WTC11 (cell line): ENCODE measurements at places on chromosomes 3 and 15. TPM values are rescaled to one million over a fixed set of nuclear protein-coding genes. Genes with fewer than 3 reads are reported as not detected.
A peak's percentile ranks its signal among the peaks of the same experiment; 100 is the strongest.

DNA sequence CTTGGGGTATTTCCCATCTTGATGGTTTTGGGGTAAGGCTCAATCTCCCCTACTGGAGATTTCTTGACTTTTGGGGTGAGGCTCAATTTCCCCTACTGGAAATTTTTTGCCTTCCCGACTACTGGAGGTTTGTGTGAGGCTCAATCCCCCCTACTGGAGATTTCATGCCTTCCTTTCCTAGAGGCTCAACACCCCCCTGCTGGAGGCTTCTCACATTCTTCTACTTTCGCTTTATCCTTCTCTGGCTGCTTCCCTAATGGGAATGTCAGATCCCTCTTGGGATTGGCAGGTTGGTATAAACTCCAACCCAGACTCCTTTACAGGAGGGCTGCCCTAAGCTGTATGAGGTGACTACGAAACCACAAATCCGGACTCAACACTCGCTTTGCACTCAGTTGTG lies 49.2 kb downstream of the KATNBL1 start:
- DNase-seq: no peak
- peaks cover 10% of the 10 kb centered on the region for H3K4me1 ChIP-seq
- no peaks in the 10 kb centered on the region for H3K27me3 ChIP-seq
- H3K27ac ChIP-seq: no peak overlapping the region

DNA sequence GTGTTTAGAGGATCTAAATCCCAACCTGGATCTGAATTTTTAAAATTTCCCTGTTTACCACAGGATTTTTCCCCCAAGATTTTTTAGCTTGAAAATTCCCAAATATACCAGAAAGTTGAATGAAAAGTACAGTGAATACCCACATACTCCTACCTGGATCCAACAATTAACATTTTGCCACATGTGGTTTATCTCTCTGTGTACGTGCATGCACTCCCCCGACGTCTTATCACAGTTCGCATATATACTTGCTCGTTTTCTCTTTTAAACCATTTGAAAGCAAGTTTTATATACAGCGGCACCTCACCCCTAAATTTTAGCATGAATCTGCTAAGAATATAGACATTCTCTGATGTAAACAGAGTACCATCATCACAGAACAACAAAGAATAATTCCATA lies 165.3 kb downstream of the ATG7 start:
- H3K36me3 ChIP-seq: no peaks in the 10 kb centered on the region
- peaks cover 3% of the 10 kb centered on the region; the same call in 1 of the 2 replicates for H3K4me1 ChIP-seq
- H3K27ac ChIP-seq: no peak overlapping the region
- H3K4me3 ChIP-seq: no peak overlapping the region

- DNase-seq: no peak
- peaks cover 16% of the 10 kb centered on the region for H3K4me1 ChIP-seq
- H3K36me3 ChIP-seq: no peaks in the 10 kb centered on the region
- no peak overlapping the region for H3K4me3 ChIP-seq
Observed at GRCh38 chr3:122313281-122313680, 11.8 kb upstream of the CSTA start.

DNA sequence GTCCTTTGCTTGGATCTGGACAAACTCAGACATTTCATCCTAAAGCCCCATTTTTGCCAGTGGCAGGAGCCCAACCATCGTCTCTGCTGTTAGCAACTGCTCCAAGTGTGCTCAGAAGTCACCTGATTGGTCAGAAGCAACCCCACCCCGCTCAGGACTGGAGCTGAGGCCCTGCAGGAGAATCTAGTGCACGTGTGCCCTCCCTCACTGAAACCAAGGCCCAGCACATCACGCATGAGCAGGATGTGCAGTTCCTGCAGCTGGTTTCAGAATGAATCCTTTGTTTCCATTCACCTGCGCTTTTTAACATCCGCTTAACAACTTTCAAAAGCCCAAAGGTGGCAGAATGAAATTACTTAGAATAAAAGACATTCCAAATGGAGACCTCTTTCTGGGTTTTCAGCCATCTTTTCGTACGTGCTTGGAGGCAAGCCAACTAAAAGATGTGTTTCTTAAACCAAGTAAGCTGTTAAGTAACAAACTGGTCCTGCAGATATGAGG lies 81.2 kb downstream of the SRGAP3 start:
- H3K27me3 ChIP-seq: no peaks in the 10 kb centered on the region
- H3K4me3 ChIP-seq: no peak overlapping the region
- no peaks in the 10 kb centered on the region for H3K36me3 ChIP-seq
- H3K4me1 ChIP-seq: no peaks in the 10 kb centered on the region; the same call in 1 of the 2 replicates

GRCh38 chr3:56928379-56929068 lies 126.8 kb upstream of the ARHGEF3 start:
- DNase-seq: no peak
- H3K4me1 ChIP-seq: peaks cover 33% of the 10 kb centered on the region
- no peak overlapping the region for H3K4me3 ChIP-seq
- H3K27me3 ChIP-seq: no peaks in the 10 kb centered on the region
- H3K36me3 ChIP-seq: peaks cover under 1% of the 10 kb centered on the region; the same call in 1 of the 2 replicates

DNA sequence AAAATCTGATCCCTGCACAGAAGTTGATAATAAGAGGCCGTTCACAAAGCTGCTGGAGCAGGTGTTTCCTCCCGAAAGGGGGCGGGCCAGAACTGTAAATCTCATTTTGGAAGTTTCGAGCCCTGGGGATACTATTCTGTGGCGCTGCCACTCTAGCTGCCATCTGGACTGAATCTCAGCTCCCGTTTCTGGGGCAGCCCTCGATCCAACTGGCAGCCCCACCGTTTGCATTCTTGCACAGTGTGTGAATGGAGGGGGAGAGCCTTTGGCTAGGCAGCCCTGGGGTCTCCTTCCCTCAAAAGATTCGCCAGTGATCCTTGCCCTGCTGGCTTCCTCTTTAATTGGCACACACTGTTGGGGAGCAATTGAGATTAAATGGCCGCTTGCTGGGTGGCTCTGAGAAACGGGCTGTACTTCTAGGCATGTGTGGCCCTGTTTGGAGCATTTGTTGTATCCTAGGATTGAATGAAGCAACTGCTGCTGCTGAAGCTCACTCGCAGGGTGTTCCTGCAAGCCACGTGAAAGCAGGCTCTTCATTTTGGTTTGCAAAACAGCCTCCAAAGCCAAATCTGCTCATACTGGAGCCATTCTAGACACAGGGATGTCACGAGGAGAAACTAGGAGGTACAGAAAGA lies 57.2 kb upstream of the TOPAZ1 start:
- H3K27ac ChIP-seq: no peak overlapping the region
- peaks cover 3% of the 10 kb centered on the region for H3K27me3 ChIP-seq
- peak; percentile 13 for DNase-seq
- H3K4me1 ChIP-seq: peaks cover 16% of the 10 kb centered on the region
- H3K36me3 ChIP-seq: no peaks in the 10 kb centered on the region

DNA sequence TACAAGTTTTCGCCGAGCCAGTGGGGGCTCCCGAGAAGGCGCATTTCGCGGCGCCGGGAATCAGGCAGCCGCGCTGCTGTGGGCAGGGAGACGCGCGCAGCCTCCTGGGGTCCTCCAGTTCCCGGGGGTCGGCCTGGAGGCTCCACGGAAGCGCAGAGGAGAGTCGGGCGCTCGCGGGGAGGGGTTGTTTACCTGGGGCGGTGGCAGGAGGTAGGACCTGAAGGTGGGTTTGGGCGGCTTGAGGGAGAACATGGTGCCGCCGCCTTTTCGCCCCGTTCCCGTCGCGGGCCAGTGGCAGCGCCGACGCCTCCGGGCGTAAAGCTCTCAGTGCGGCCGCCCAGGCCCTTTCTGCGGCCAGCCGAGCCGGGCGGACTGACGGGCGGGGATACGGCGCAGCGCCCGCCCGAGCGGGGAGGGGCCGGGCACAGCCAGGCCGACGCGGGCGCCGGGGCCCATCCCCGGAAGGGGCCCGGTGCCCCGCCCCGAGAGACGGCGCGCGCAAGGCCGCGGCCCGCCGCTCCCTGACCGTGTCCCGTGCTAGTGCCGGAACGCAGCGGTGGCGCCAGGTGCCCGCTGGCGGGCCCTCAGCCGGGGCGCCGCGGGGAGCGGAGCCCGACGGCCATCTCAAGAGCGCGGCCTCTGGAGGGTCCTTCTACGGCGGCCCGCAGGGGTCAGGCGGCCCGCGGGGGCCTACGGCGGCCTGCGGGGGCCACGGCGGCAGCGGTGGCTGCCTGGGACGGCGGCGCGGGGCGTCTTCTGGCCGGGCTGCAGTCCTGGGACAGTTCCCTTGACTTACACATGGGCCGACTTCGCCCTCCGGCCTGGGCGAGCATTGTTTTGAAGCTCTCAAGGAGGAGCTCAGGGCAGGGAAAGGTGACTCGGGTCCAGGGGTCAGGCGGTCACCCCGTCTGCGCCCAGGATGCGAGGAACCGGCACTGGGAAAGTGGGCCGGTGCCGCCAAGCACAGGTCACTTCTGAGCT lies at the start of gene MTMR10:
TSS of gene MTMR10 (minus strand) at position 374 of the 981 bp plus-strand sequence. CDS start at position 252, 122 bp downstream.
- H3K4me3 ChIP-seq: peak within 1 kb of the TSS; percentile 92
- H3K27ac ChIP-seq: peak within 1 kb of the TSS; percentile 94
- H3K4me1 ChIP-seq: peaks cover 24% of the 10 kb centered on the region
- H3K27me3 ChIP-seq: no peaks in the 10 kb centered on the region
- DNase-seq: peak; percentile 70
- H3K36me3 ChIP-seq: no peaks in the 10 kb centered on the region

DNA sequence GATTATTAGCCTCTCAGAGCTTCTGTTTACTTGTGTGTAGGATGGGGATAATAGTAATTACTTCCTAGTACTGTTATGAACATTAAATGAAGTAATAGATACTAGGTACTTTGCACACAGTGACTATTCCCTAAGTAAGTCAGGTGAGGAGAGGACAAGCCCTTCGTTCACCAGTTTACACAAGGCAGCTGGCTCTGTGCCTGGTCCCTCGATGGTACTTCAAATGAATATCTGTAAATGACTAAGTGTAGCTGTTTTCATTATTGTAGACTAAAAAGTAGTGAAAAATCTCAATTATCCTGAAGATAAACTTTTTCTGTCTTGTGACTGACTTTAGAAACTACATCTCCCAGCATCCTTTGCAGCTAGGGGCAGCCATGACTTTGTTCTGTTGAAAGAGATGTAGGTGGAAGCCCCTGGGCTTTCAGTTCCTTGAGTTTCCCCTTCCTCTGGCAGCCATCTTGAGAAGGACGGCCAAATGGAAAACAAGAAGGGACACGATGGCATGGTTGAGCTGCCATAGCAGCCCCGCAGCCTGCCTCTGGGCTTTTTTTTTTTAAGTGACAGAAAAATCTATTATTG lies 11.7 kb upstream of the WNT7A start:
- DNase-seq: no peak
- H3K27ac ChIP-seq: no peak overlapping the region
- H3K4me1 ChIP-seq: peaks cover 13% of the 10 kb centered on the region

- H3K4me3 ChIP-seq: no peak overlapping the region
- DNase-seq: no peak
- H3K4me1 ChIP-seq: no peaks in the 10 kb centered on the region
- H3K27me3 ChIP-seq: no peaks in the 10 kb centered on the region
- H3K27ac ChIP-seq: no peak overlapping the region
Observed at GRCh38 chr3:122077293-122078234, 22.4 kb downstream of the CD86 start.

DNA sequence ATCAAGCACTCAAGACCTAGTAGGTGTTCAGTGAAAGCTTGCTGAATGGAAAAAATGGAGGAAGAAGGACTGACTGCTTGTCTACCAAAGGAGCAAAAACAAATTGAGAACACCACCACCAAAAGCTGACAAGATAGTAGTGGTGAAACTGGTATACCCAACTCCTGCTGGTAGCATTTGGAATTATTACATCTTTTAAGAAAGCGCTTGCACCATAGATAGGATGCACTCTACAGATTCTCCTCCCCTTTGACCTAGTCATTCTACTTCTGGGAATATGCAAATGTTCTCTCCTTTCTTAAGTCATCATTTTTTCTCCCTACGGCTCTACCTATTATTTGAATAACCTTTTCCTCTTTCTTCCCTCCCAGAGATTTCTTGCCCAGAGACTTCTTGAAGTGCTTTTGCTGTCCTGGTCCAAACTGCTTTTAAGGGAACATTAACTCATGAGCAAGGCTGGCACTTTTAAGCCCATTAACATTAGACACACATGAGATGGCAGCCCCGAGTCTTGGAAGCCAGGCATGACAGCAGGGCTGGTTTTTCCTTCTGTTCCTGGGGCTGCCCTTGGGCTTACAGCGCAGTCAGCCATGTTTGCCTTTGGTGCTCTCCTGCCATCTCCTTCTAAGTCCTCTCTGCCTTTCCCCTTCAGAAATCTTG lies 75.0 kb upstream of the TLE3 start:
- H3K36me3 ChIP-seq: no peaks in the 10 kb centered on the region
- no peak overlapping the region for H3K4me3 ChIP-seq
- DNase-seq: no peak
- H3K27me3 ChIP-seq: no peaks in the 10 kb centered on the region; the same call in 1 of the 2 replicates
- no peaks in the 10 kb centered on the region for H3K4me1 ChIP-seq

- DNase-seq: no peak
- H3K4me1 ChIP-seq: peaks cover 24% of the 10 kb centered on the region
- H3K27ac ChIP-seq: peak overlapping the region; percentile 84
Observed at GRCh38 chr15:75023872-75024636, 664 bp downstream of the PPCDC start.

DNA sequence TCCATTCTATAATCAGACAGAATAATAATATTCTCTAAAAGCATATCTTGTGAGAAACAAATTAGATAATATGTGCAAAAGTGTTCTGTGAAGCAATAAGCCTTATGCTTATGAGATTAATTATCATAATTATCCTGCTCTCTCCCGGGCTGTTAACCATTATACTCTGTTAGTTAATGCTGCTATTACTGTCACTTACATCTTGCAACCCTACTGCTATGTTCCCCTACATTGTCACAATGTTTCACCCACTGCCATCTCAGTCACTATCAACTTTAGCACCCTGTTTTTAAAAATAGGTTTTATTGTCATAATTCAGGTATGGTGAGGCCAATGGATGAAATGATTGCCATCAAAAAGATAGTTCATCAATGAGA lies 15.2 kb upstream of the KLHL24 start:
- no peaks in the 10 kb centered on the region for H3K36me3 ChIP-seq
- H3K4me1 ChIP-seq: peaks cover 24% of the 10 kb centered on the region
- peaks cover 33% of the 10 kb centered on the region for H3K27me3 ChIP-seq
- DNase-seq: no peak
- no peak overlapping the region for H3K4me3 ChIP-seq

DNA sequence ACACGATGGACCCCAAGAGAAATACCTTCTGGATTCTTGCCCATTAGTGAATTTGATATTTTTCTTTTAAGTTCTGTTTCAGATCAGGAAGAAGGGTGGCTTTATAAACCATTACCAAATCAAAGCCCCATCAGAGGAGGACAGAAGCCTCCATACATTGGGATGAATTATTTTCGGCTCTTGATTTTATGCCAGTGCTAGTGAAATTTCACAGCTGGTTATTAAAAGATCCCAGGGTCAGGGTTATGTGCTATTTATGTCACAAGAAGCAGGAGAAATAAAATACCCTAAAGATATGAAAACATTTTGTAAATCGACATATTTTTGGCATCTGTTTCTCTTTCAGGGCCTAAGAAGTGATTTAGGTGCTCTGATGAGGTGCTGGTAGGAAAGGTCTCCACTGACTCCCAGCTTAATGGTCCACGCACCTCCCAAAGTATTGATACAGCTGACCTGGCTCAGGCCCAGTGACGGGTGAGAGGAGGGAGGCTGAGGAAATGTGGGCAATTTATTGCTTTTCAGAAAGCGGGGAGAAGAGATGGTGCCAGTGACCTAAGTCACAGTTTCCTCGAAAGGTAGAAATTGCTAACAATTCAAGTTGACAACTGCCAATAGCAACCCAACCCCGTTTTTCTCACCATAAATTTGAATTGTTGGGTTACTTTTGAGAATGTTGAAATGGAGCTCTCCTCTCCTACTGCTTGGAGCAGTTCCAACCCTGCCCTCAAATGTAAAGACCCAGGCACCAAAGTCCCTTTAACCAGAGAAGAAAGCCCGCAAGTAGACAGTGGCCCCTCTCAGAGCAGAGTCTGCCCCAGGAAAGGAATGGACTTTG lies 315.6 kb upstream of the NR2E3 start:
- no peak for DNase-seq
- H3K27me3 ChIP-seq: no peaks in the 10 kb centered on the region
- H3K4me1 ChIP-seq: no peaks in the 10 kb centered on the region

The RASL12 gene
- total RNA-seq: 5.6 to 6.8 TPM (median 6.5 TPM) in 3 replicates

The CCR8 gene
- 0.33 TPM in 1 of 3 replicates, not detected in the others for total RNA-seq

The HIGD2B gene
- 0.18 TPM in 1 of 3 replicates, not detected in the others for total RNA-seq
